Mesenteric fat pad (tissue), 1 donor: ENCODE measurements at places on chromosomes 3 and 15. TPM values are rescaled to one million over a fixed set of nuclear protein-coding genes. Genes with fewer than 3 reads are reported as not detected.
A peak's percentile ranks its signal among the peaks of the same experiment; 100 is the strongest.

- DNase-seq: no peak
These were observed 84.4 kb downstream of the BTD start for GRCh38 chr3:15685927-15686326.

DNA sequence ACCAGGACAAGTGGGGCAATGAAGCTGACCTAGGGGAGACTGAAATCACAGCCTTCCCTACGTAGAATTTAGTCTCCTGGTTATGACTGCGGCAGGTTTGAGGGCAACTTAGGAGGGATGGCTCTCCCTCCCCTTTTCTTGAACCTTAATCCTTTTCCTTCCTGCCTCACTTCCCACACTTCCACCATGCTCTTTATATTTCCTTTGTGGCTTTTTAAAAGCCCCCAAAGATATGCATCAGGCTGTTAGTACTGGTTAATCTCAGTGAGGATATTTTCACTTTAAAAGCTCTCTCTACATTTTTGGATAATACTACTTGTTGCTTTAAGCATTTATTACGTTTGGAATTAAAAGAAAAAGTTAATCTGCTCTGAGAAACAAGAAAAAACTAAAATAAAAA lies 339.2 kb downstream of the SOX2 start:
- DNase-seq: no peak

Gene ZKSCAN7
- total RNA-seq: 2.7 TPM

DNA sequence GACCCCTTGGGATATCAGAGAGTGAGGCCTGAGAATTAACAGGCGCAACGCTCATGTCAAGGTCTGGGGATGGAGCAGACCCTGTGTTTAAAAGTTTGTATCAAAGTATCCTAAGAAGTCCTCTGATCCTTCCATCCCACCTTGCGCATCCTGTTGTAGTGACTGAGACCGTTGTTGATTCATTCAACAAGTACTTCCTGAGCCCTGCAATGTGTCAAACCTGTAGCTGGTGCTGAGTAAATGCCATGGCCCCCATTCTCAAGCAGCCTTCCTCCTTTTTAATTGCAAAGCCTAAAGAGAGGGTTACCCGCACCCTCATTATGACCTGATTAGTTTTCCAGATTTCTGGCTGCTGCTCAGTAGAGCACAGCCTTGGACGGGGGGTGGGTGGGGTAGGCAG lies 46.4 kb downstream of the RPLP1 start:
- no peak for DNase-seq

DNA sequence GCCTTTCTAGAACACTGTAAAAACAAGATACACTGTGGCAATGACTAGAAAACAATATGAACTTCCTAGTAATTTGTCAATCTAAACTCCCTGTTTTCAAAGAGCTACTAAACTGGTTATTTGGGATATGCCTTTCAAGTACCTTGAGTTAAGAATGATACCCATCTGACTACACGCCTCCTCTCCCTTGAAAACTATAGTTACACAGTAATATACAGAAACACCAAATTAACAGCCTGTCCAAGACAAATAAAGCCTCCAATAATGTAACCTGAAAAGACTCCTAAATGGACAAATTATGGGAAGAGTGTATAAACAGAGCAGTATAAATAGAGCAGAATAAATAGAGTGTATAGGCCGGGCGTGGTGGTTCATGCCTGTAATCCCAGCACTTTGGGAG lies 70.1 kb downstream of the SMARCC1 start:
- no peak for DNase-seq

GRCh38 chr3:6779140-6779539 lies 81.8 kb upstream of the GRM7 start:
- DNase-seq: no peak

Gene RTP3
- total RNA-seq: not detected

GRCh38 chr3:48070030-48070429 lies 53.8 kb upstream of the MAP4 start:
- no peak for DNase-seq

Gene EPHB3
- 1.6 TPM for total RNA-seq

- DNase-seq: no peak
These were observed 27.5 kb downstream of the CCDC12 start for GRCh38 chr3:46948830-46949671.

- no peak for DNase-seq
These were observed 42.9 kb upstream of the RPL32 start for GRCh38 chr3:12884186-12884680.

GRCh38 chr3:150073513-150073912 lies 102.8 kb upstream of the PFN2 start:
- no peak for DNase-seq

GRCh38 chr3:140424211-140424610 lies 253.7 kb upstream of the TRIM42 start:
- no peak for DNase-seq

DNA sequence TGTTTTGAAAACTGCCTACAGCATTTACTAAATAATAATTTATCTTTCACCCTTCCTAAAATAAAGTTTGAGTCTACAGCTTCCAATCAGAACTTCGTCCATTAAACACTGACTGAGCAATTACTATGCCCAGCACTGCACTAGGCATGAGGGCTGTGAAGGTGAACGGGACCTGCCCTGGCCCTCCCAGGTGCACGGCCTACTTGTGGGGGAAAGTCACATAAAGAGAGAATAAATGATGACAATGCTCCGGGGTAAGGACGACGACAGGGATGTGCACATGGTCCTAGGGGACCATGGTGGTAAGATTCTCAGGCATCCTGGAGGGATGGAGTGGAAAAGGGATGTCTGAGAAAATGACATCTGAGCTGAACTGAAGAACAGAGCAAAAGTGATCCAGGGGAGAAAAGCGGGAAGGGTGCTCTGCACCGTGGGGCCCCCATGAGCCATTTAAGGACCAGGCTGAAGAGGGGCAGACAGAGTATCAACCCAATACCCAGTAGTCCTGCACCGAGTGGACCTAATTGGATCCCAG lies 11.5 kb downstream of the PLA2G4F start:
- DNase-seq: peak; percentile 18

DNA sequence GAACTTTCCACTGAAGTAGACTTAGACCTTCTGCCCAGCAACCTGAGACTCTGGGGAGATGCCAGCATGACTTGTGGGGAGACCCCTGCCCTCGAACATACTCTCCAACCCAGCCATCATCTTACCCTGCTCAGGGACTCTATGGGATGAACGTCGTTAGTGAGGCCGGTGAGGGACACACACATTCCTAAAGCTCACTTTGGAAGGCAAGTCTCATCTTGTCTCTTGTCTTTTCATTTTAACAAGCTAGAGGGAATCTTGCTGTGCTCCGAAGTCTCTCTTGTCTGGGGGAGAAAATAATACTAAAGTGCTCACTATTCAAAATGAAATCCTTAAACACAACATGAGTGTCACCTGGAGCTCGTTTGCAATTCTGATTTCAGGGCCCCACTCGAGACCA lies 239.5 kb upstream of the HES1 start:
- DNase-seq: no peak
